ENCODE measurements at places on chromosomes 13 and 19.

GRCh38 chr13:46797501-46798237 is 708 bp upstream of the ESD start:
- DNase-seq = no peak

- peak; percentile 48 for DNase-seq
Measured at GRCh38 chr19:3135961-3136683, at the start of gene GNA15. Gene GNA15, plus strand, starts transcription at chr19:3136033. Its CDS starts 418 bp downstream, at chr19:3136451.

DNA sequence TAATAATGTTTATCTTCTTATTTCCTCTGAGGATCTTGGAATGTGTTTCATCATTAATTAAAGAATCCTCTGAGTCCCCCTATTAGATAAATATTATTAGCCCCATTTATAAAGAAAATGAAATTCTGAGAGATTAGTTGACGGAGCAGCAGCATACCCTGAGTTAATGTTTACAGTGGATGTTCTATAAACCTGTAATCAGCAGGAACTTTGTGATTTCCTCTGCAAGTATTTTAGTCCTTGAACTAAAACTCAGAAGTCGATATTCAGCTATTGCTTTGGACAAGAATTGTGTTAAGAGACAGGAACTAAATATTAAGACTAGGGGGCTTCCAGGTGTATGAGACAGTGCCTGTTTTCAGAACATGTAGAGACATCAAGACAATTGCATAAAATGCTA is 243.3 kb downstream of the DCT start:
- DNase-seq = no peak

GRCh38 chr13:33860526-33860925 is 42.6 kb downstream of the RFC3 start:
- no peak for DNase-seq

DNA sequence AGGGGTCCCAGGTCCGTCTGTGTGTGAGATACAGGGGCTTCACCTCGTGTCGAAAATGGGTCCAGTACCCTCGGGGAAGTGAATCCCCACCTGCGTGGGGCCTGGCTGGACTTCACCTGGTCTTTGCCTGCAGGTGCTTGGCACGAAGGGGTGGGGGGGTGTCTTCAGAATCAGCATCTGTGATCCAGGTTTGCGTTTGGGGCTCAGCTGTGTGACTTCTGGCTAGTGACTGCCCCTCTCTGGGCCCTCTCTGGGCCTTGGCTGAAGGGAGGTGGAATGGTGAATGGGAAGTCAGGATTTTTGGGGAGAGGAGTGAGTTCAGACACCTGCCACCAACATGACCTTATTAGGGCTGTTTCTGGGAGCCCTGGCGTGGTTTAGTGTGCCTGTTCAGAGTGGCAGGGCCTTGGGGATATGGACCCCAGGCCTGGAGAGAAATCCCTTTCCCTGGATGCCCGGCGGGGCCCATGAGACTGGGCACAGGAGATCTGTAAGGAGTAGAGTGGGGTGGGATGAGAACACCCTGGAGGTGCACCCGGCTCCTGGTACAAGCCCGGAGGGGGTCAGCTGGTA is 2.7 kb downstream of the CELF5 start:
- DNase-seq = no peak

DNA sequence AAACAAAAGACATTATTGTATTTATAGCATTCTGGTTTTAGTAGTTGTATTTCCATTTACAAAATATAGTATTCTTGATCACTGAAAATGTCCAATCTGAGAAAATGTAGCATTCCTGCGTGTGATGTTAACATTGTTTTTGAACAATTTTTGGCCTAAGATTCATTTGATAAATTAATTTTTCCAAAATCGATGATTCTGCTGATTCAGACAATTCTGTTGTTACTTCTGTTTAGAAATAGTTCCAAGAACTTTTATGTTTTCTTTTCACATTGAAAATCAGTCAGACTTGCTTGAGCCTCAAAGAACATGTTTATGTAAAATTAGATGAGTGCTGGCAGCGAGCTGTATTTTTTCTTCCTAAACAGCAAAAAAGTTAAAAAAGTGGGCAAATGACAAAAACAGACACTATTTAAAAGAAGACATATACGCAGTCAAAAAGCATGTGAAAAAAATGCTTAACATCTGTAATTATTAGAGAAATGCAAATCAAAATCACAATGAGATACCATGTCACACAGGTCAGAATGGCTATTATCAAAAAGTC is 804.5 kb upstream of the MIR17HG start:
- no peak for DNase-seq

DNA sequence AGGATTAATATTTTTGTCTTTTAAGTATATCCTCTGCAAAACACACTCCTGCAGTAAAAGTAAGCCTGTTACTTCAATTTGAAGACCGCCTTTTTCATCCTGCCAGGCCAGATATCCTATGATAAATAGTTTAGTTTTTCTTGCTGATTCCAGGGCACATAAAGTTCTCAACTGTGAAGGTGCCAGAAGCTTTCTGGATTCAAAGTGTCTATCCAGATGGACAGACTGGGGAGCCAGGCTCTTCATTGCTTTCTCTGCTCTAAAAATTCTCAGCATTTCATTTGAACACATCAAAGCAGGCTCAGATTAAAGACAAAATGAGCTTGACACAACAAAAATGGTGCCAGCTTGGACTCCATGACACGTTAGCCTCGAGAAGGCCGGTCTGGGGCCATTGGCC is 53.6 kb upstream of the UBL3 start:
- no peak for DNase-seq

DNA sequence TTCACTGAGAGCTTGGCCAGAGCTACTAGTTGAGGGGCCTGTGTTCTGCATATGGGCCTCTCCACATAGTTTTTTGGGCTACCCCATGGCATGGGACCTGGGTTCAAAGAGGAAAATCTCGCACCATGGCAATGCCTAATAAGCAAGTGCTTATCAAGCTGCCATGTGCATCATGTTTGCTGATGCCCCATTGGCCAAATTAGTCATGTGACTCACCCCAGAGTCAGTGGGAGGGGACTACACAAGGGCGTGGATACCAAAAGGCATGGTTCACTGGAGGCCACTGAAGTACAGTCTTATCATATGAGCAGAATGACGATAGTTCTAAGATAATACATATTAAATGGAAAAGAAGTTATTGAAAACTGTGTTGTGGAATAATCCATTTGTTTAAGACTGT is 214.8 kb downstream of the LMO7 start:
- no peak for DNase-seq

DNA sequence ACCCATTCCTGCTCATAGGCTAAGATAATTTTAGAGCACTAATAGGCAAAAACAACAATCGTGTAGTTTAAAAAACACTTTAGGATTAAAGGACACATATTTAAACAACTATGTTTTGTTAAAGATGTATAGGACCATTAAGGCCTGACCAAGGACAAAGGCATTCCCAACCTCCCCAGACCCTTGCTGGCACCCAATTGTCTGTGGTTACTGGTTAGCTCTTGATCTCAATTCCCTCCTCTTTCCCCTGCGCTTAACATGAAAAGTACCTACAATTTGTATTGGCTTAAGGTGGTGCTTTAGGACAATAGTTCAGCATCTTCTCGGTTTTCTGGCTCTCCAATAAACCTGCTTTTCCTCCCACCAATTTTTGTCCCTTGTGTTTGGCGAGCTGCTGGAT is 51.0 kb downstream of the TEX26 start:
- DNase-seq = no peak

GRCh38 chr13:33624740-33625139 is 193.2 kb upstream of the RFC3 start:
- no peak for DNase-seq

DNA sequence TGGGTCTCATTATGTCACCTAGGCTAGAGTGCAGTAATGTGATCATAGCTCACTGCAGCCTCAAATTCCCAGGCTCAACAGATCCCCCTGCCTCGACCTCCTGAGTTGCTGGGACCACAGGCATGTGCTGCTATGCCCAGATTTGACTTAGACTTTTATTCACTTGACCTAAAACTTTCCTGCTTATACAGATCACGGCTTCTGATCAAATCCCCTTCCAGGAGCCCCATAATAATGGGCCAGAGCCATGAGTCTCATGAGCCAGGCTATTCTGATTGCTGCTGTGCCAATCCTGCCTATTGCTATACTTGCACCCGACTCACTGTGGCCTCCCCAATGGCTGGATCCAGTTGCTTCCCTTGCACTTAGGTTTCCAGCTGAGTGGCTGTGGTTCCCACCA is 42.0 kb downstream of the C1QTNF9 start:
- no peak for DNase-seq

DNA sequence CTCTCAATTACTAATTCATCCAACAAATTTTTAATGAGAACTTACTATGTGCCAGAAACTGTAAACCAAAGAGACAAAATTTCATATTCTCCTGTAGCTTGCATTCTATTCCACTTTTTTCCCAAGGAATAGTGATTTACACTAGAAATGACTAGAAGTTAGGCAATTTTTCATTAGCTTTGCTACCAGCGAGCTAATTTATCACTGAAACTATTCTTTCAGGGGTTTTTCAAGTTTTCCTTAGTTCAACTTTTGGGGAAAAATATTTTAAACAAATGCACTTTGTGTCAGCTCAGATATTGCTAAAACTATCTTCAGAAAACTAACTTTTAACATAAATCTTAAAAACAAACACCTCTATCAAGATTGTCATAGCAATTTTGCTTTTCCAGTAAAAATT is 5.4 kb downstream of the TNFRSF19 start:
- DNase-seq = no peak

GRCh38 chr19:11685676-11686650 is 52.8 kb downstream of the ZNF823 start:
- no peak for DNase-seq

- no peak for DNase-seq
Measured at GRCh38 chr13:40165316-40165932, 501.0 kb downstream of the FOXO1 start.

DNA sequence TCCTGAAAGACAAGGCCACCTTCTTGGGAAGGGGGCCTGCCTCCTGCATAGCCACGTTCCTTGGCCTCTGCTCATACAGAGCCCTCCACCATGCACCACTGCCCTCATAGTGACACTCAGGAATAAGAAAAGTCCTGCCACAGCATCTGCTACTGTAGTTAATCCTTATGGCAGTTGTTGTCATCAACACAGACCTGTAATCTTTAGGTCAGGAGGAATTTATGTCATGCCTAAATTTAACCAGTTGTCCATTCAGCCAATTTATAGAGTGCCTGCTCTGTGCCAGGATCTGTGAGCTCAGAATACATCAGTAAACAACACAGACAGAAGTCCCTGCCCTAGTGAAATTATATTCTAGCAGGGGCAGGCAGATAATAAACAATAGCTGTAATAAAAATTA is 44.4 kb downstream of the FAM124A start:
- no peak for DNase-seq

DNA sequence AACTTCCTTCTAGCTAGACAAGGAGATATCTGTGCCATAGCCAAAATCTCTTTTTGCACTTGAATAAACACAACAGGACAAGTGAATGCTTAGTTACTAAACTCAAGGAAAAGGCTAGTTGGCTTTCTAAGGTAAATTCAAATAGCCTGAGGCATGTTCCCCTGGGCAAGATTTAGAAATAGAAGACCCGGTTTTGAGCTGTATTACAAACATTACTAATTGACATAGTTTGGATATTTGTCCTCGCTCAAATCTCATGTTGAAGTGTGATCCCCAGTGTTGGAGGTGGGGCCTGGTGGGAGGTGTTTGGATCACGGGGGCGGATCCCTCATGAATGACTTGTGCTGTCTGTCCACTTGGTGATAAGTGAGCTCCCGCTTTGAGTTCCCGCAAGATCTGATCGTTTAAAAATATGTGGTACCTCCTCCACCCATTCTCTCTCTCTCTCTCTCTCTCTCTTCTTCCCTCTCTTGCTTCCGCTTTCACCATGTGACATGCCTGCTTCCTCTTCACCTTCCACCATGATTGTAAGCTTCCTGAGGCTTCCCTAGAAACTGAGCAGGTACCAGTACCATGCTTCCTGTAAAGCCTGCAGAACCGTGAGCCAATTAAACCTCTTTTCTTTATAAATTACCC is 3.9 kb upstream of the KBTBD6 start:
- DNase-seq = no peak

- DNase-seq = peak; percentile 56
Measured at GRCh38 chr19:19115954-19116353, 22.3 kb downstream of the TMEM161A start.

GRCh38 chr13:54841682-54842081 is 1813.1 kb downstream of the OLFM4 start:
- DNase-seq = no peak

DNA sequence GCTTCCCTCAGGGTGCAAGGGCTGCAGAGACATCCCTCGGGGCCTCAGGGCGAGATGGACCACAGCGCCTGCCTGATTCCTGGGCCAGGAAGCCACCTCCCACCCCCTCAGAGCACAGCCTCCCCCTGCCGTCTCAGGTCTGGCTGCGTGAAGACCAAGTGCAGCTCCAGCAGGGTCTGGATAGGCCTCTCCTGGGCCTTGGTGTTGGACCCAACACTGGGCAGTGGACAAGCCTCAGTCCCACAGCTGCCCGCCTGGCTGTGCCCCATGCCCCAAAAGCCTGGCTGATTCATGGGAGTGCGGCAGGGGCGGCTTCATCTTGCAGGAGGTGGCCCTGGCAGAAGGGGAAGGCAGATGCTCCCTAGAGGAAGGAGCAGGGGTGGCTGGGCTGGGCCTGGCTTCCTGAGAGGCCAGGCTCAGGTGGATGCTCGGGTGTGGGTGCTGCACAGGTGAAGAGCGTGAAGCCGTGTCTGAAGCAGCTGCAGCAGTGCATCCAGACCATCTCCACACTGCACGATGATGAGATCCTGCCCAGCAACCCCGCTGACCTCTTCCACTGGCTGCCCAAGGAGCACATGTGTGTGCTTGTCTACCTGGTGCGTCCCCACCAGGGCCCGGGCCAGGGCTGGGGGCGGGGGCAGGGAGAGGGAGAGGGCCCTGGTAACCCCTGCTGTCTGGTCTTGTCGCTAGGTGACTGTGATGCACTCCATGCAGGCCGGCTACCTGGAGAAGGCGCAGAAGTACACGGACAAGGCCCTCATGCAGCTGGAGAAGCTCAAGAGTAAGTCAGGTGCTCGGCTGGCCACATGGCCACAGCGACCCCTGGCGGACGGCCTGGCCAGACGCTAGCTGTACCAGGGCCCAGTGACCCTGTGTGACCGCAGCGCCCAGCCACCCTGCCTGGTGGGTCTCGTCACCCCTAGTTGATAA is 21.7 kb downstream of the MAU2 start:
- no peak for DNase-seq

- no peak for DNase-seq
Measured at GRCh38 chr13:86563308-86563707, 764.1 kb upstream of the SLITRK6 start.

- DNase-seq = no peak
Measured at GRCh38 chr19:10010247-10010691, at the start of gene COL5A3. Gene COL5A3, minus strand, starts transcription at chr19:10010504. Its CDS starts 119 bp downstream, at chr19:10010385.

- DNase-seq = peak; percentile 10
Measured at GRCh38 chr13:111329641-111330040, 9.2 kb downstream of the TEX29 start.

DNA sequence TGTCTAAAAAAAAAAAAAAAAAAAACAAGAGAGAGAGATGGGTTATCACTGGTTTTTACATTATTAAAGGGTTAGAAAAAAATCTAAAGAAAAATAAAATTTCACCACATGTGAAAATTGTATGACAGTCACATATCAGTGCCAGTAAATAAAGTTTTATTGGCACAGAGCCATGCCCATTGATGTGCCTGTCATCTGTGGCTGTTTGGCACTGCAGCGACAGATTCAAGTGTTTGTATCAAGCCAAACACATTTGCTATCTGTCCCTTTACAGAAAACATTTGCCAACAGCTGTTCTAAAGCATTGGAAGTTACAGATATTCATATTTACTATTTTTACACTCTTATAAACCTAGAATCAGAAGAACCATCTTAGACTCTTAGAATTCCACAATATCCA is 16.3 kb downstream of the FCHO1 start:
- no peak for DNase-seq

Data from activated CD8-positive, alpha-beta T cell treated with anti-CD3 and anti-CD28 coated beads, Interleukin-2, amount 10 ng/mL, durations not matched to agents 7 days and 5 days (primary cell).